Activated naive CD8-positive, alpha-beta T cell treated with anti-CD3 and anti-CD28 coated beads, Interleukin-2, amount 10 ng/mL, durations not matched to agents 7 days and 5 days (primary cell): ENCODE measurements at places on chromosomes 4 and X. TPM values are rescaled to one million over a fixed set of nuclear protein-coding genes. Genes with fewer than 3 reads are reported as not detected.

GRCh38 chr4:8417071-8417614 is 23.4 kb downstream of the ACOX3 start:
- no peak overlapping the region for H3K27ac ChIP-seq
- H3K4me1 ChIP-seq = peaks cover 11% of the 10 kb centered on the region
- no peaks in the 10 kb centered on the region for H3K27me3 ChIP-seq
- DNase-seq = no peak
- no peak overlapping the region for H3K4me3 ChIP-seq

DNA sequence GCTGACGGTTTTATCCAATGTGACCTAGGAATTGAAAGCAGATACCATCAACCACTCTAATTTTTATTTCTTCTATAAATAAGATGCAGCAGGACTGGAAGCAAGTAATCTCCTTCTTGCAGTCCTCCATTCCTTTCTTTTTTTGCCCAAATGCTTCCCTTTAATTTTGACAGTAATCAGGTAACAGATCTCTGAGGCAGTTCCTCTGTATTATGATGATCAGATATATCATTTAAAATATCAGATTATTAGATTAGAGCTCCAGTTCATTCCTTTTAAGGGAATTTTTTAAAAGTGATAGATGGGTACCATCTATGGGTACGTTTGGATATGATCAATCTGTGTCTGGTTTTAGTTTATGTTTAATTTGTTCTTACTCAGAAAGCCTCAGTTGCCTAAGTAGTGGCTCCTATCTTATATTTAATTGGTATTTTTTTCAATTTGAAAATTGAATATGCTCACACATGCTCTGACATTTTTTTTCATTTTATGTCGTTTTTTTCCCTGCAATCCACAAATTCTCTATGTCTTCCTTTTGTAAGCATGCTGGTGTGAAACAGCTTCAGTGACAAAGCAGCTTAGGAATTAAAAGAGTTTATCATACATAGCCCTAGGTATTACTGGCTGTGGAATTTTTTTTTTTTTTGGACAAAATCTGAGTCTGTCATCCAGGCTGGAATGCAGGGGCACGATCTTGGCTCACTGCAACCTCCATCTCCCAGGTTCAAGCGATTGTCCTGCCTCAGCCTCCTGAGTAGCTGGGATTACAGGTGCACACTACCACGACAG is 73.7 kb upstream of the ANK2 start:
- no peaks in the 10 kb centered on the region for H3K36me3 ChIP-seq
- no peak overlapping the region for H3K4me3 ChIP-seq
- no peaks in the 10 kb centered on the region for H3K4me1 ChIP-seq

- DNase-seq = no peak
- no peak overlapping the region for H3K27ac ChIP-seq
- peaks cover 53% of the 10 kb centered on the region for H3K36me3 ChIP-seq
Measured at GRCh38 chr4:106095408-106095807, 200.1 kb downstream of the NPNT start.

DNA sequence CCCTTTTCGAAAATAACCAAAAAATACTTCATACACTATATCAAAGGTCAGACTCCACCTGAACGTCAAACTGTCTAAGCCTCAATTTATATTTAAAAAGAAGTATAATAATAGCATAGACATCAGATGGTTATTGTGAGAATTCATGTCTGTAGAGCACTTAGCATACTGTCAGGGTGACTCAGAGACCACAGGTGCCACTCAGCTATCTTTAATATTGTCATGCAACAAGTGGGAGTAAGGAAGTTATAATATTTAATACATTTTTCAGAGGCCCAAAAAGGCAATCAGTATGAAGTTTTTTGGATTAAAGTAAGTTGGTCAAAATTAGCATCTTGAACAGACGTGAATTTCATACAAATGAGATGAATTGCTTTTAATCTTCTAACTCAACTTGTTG is 93.3 kb downstream of the PHOX2B start:
- no peak overlapping the region for H3K27ac ChIP-seq
- peaks cover 7% of the 10 kb centered on the region for H3K27me3 ChIP-seq
- H3K4me1 ChIP-seq = no peaks in the 10 kb centered on the region
- no peak overlapping the region for H3K4me3 ChIP-seq

- H3K27ac ChIP-seq = no peak overlapping the region
- no peak overlapping the region for H3K4me3 ChIP-seq
- no peak for DNase-seq
- H3K27me3 ChIP-seq = no peaks in the 10 kb centered on the region
Measured at GRCh38 chr4:130808492-130808891, 1712.5 kb downstream of the C4orf33 start.

- no peak overlapping the region for H3K4me3 ChIP-seq
- no peak overlapping the region for H3K27ac ChIP-seq
- no peaks in the 10 kb centered on the region for H3K4me1 ChIP-seq
- peaks cover 2% of the 10 kb centered on the region for H3K27me3 ChIP-seq
- DNase-seq = no peak
Measured at GRCh38 chr4:37279894-37280592, 35.5 kb downstream of the NWD2 start.

GRCh38 chrX:43643201-43643600 is 12.9 kb upstream of the MAOA start:
- no peak overlapping the region for H3K4me3 ChIP-seq
- H3K36me3 ChIP-seq = no peaks in the 10 kb centered on the region
- H3K27me3 ChIP-seq = peaks cover 2% of the 10 kb centered on the region
- no peaks in the 10 kb centered on the region for H3K4me1 ChIP-seq

- DNase-seq = no peak
- peaks cover 3% of the 10 kb centered on the region for H3K36me3 ChIP-seq
- no peaks in the 10 kb centered on the region for H3K27me3 ChIP-seq
- H3K27ac ChIP-seq = no peak overlapping the region
Measured at GRCh38 chrX:132412208-132412607, 76.6 kb downstream of the MBNL3 start.

DNA sequence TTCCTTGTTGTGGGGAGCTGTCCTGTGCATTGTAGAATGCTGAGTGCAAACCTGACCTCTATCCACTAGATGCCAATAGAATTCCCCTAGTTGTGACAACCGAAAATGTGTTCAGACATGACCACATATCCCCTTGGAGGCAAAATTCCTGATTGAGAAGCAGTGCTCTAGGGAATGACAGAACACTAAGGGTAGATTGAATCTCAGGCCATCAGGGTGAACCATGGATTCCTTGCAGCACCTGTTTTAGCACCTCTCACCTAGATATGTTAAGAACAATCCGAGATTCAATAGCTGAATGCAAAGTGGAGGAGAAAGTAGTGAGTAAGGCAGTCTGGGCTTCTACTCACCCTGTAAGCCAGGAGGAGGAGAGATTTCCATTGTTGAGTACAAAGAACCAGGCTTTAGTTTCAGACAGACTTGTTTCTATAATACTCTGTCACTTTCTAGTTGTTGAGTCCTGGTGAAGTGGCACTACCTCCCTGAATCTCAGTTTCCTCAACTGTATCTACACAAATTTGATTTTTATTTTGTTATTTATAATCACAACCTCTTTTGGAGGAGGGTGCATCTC is 111.0 kb upstream of the RAP2C start:
- no peaks in the 10 kb centered on the region for H3K27me3 ChIP-seq
- no peak overlapping the region for H3K27ac ChIP-seq
- peaks cover 2% of the 10 kb centered on the region for H3K4me1 ChIP-seq
- H3K4me3 ChIP-seq = no peak overlapping the region
- DNase-seq = no peak

- H3K36me3 ChIP-seq = no peaks in the 10 kb centered on the region
- H3K4me1 ChIP-seq = no peaks in the 10 kb centered on the region
- DNase-seq = no peak
Measured at GRCh38 chr4:186002853-186003252, 66.1 kb upstream of the TLR3 start.

GRCh38 chrX:70505451-70505841 is 60.8 kb downstream of the DLG3 start:
- peaks cover 4% of the 10 kb centered on the region for H3K36me3 ChIP-seq
- no peaks in the 10 kb centered on the region for H3K27me3 ChIP-seq
- peaks cover 13% of the 10 kb centered on the region for H3K4me1 ChIP-seq
- H3K4me3 ChIP-seq = no peak overlapping the region
- no peak overlapping the region for H3K27ac ChIP-seq

GRCh38 chr4:179164267-179164999 is 1722.2 kb upstream of the AGA start:
- no peak overlapping the region for H3K4me3 ChIP-seq
- no peak for DNase-seq
- H3K4me1 ChIP-seq = no peaks in the 10 kb centered on the region
- no peak overlapping the region for H3K27ac ChIP-seq
- no peaks in the 10 kb centered on the region for H3K36me3 ChIP-seq

DNA sequence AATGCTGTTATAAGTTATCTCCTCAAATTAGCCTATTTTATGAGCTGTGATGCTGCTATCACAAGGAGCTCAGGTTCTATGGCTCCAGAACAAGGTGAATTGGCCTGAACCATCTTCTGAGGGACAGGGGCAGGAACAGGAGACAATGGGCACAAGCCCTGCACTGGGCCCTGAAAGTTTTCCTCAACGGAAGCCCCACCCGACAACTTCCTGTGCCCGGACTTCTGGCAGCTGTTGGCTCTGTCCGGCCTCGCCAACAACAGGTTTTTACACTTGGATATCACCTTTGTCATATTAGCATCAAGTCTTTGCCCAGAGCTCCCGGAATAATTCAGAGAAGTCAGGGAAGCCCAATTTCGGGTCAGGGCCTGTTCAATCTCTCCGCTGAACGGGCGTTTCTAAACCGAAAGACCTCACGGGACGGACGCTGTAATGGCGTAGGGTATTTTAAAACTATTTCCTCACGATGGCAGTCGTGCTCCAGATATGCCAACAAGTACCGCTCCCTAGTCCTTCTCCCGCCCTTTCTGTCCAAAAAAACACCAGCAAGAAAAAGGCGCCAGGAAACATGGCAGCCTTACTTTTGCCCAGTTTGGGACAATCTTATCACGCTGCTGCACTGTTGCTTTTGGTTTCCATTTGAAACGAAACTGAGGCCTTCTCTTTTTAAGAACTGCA is 201.0 kb upstream of the STK26 start:
- peaks cover 7% of the 10 kb centered on the region for H3K4me1 ChIP-seq
- no peak for DNase-seq
- no peak overlapping the region for H3K27ac ChIP-seq
- no peaks in the 10 kb centered on the region for H3K27me3 ChIP-seq
- H3K4me3 ChIP-seq = no peak overlapping the region
- peaks cover 6% of the 10 kb centered on the region for H3K36me3 ChIP-seq

DNA sequence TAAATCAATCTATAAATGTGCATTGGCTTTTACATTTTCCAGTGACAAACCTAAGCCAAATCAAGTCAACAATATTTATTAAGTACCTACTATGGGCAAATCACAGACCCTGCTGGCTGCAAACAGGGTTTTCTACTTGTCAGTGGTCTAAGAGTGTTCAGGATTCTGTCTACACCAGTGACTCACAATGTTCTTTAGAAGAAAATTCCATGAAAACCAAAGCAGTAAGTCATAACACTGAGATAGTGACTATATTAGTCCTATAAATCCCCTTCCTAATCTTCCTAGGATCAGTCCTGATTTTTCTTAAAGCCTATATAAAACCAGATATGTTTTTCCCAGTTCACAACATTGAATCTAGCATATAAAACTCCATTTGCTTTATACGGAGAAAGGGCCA is 69.7 kb downstream of the PPP3CA start:
- no peaks in the 10 kb centered on the region for H3K27me3 ChIP-seq
- no peak for DNase-seq
- peaks cover 8% of the 10 kb centered on the region for H3K36me3 ChIP-seq
- H3K27ac ChIP-seq = no peak overlapping the region

DNA sequence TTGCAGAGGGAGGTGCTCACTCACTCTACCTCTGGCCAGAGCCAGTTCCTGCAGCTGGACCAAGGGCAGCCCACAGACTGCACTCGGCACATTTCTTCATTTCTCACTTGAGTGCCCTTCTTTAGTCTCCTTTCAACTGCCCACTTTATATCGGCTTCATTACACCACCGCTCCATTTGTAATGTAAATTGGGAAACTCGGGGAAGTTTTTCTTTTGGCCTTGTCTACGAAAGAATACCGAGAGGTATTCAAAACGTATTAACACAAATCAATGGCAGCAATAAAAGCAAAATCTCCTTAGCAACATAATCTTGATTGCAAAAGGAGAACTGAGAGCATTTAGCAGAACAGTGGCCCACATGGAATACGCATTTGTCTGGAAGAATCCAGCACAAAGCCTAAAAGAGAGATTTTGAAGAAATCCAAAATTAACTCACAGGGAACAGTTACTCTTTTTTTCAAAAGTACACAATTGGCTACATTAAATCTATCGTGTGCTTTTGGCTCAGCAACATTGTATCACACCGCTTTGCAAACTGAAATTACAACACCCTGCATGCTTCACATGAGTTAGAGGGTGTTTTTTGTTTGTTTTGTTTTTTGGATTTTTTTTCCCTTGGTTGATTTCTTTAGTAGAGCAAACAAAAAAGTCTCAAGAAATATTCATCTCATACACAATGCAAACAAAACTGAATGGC is 62.6 kb downstream of the CHIC2 start:
- H3K27ac ChIP-seq = no peak overlapping the region
- no peak for DNase-seq
- peaks cover 6% of the 10 kb centered on the region for H3K4me1 ChIP-seq
- no peaks in the 10 kb centered on the region for H3K27me3 ChIP-seq
- H3K4me3 ChIP-seq = no peak overlapping the region

DNA sequence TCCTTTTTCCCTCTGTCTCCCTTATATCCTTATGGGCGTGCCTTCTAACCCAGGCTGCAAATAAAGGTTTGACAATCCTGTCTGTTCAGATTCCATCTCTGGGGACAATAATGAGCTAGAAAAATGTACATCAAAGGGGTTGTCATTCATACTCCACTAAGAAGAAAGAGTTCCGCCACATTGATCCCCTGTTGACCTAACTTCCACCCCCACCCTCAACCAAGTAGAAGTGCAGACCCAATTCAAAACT is 541 bp upstream of the GABRA3 start:
- H3K4me3 ChIP-seq = no peak overlapping the region
- no peaks in the 10 kb centered on the region for H3K27me3 ChIP-seq
- no peaks in the 10 kb centered on the region for H3K36me3 ChIP-seq
- H3K4me1 ChIP-seq = no peaks in the 10 kb centered on the region

DNA sequence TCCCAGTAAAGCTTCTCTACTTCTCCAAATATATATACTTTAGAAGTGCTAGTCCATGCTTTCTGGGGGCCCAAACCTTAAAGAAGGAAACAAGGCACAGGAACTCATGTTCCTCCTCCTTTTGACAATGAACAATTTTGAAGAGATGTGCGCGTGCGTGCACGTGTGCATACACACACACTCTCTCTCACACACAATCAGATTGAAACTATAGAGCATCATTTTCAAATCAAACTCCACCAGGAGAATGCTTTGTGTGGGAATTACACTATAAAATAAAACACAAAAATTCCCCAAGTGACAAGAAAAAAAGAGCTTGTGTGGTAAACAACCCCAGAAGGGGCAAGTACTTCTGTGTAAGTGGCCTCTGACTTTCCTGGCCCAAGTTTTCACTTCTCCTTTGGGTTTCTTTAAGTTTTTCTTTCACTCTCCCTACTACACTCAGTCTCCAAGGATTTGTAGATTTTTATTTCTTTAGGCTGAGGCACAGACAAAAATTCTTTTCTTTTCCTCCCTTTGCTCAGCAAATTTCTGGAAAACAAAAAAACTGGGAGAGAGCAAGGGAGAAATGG is 46.6 kb upstream of the SHISA3 start:
- no peak overlapping the region for H3K27ac ChIP-seq
- no peaks in the 10 kb centered on the region for H3K36me3 ChIP-seq
- H3K4me1 ChIP-seq = no peaks in the 10 kb centered on the region
- DNase-seq = no peak

GRCh38 chr4:178633263-178633662 is 1191.0 kb upstream of the AGA start:
- no peak for DNase-seq
- H3K36me3 ChIP-seq = no peaks in the 10 kb centered on the region
- no peaks in the 10 kb centered on the region for H3K4me1 ChIP-seq
- H3K27me3 ChIP-seq = no peaks in the 10 kb centered on the region
- no peak overlapping the region for H3K27ac ChIP-seq

The SPANXN3 gene
- not detected for total RNA-seq

The CDKL2 gene
- 0.45 TPM for total RNA-seq

The SUPT20HL1 gene
- total RNA-seq = not detected

The CLNK gene
- total RNA-seq = not detected

The EVC gene
- 0.36 TPM for total RNA-seq

The AWAT2 gene
- total RNA-seq = not detected
